Naive B cell (primary cell): ENCODE measurements at places on chromosomes 13 and 19.

DNA sequence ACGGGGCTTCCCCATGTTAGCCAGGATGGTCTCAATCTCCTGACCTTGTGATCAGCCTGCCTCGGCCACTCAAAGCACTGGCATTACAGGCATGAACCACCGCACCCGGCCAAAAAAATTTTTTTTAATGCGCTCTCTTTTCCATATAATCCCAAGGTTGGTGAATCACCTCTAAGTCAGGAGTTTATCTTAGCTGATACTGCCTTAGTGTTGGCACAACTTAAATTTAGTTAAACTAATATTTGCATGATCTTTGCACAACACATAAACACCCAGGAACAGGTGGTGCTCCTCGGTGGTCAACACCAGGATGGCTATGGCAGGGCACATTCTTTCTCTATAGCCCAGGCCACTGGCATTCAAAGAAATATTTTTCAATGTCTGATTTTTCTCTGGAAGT is 24.1 kb upstream of the PSG7 start:
- no peak for DNase-seq

- no peak for DNase-seq
Observed at GRCh38 chr13:99829593-99830239, 141.9 kb downstream of the ZIC5 start.

- DNase-seq, result no peak
Observed at GRCh38 chr19:35991731-35992450, 3.1 kb upstream of the SDHAF1 start.

- no peak for DNase-seq
Observed at GRCh38 chr19:50893047-50893736, 18.0 kb downstream of the KLK4 start.

- no peak for DNase-seq
Observed at GRCh38 chr19:53892301-53892980, 10.4 kb downstream of the PRKCG start.

- DNase-seq, result no peak
Observed at GRCh38 chr19:32029235-32029634, 316.2 kb upstream of the ZNF507 start.

- no peak for DNase-seq
Observed at GRCh38 chr13:45748941-45749759, 47.0 kb downstream of the CBY2 start.

GRCh38 chr19:12801466-12802266 is at the start of the genes PRDX2 and THSD8:
TSS of gene PRDX2 (minus strand) at chr19:12801800. CDS start at chr19:12801261, 539 bp downstream.
TSS of gene THSD8 (plus strand) at chr19:12802069. CDS start at chr19:12802072, 3 bp downstream.
- peak; percentile 63 for DNase-seq

DNA sequence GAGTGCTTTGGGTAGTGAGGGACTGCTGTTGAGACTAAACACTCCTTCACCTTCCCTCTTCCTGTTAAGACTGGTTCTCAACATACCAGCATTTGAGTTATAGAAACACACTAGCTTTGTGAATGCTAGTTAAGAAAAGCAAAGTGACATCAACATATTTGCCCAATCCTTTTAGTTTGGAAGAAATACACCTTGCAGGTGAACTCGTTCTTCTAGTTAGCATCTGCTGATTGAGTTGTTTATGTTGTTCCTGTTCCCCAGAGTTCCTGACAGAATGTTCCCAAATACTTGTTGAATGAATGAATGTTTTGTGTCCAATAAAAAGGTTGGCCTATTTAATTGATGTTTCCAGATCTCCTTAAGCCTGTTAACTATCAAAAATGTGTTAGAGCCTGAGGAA is 7.1 kb downstream of the LMO7 start:
- DNase-seq, result no peak

GRCh38 chr19:15265850-15266248 is 33.6 kb upstream of the EPHX3 start:
- no peak for DNase-seq

GRCh38 chr13:75357576-75358289 is 124.2 kb downstream of the TBC1D4 start:
- peak; percentile 16 for DNase-seq

GRCh38 chr13:90594681-90595080 is 752.8 kb upstream of the MIR17HG start:
- no peak for DNase-seq

DNA sequence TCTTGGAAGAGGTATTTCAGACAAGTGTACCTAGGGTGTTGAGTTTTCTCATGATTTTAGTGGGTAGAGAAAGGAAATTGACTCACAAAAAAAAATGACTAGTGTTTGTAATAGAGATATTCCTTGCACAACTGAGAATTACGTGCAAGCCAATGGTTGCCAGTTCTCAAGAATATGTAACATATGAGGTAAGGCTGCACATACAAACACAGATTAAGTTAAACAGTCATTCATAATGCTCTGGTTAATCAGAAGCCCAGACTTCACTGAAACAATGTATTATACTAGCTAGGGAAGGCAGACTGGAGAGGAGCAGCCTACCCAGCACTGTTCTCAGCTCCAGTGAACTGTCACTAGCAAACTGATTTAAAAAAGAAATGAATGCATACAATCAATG is 418.3 kb downstream of the DIAPH3 start:
- no peak for DNase-seq

GRCh38 chr13:107765724-107766401 is 449.5 kb downstream of the LIG4 start:
- no peak for DNase-seq

DNA sequence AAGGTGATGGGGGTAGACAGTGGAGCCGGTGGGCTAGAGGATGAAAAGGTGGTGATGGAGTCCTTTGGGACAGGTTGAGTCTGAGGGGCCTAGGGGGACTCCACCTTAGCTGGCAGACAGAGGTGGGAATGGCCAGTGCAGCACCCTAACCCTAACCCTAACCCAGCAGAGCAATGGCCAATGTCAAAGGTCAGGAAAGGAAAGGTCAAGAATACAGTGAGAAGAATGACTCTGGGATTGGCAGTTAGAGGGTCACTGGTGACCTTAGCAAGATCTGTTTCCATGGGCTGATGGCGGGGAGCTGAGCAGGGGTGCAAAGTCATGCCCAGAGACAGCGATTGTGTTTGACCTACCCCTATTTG is 16.6 kb downstream of the GNA15 start:
- DNase-seq, result no peak

GRCh38 chr13:33351319-33351718 is 65.8 kb upstream of the STARD13 start:
- DNase-seq, result no peak

DNA sequence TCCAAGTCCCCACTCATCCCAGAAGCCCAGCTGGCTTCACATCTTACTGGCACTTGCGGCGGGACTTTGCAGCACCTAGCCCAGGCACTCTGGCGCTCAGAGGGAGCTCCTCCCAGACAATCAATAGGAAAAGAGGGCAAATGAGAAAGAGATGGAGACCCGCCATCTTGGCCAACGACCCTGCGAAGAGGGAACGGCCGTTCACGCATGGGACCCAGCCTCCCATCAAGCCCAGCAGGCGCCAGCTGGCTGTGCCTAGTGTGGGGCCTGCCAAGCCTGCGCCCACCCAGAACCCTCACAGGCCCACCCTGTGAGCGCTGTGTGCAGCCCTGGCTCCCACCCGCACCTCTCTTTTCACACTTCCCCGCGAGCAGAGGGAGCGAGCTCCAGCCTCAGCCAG is 317.8 kb upstream of the SPRY2 start:
- no peak for DNase-seq

DNA sequence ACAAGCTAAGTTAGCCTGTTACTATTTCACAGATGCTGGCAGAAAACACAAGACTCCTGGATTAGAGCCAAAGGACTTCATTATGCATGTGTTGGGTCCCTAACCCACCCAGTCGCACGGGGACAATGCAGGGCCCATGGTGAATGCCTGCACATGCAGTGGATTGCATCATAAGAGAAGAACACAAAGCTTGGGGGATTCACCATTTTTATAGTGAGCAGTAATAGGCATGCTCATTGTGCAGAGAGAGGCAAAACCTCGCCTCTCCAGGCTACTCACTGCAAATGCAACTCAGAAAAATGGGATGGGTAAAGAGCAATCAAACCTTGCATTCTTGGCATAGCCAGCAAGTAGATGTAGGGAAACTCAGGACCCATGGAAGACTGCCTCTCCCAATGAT is 115.8 kb downstream of the DIAPH3 start:
- no peak for DNase-seq

- no peak for DNase-seq
Observed at GRCh38 chr13:98658131-98658530, 81.2 kb upstream of the STK24 start.

DNA sequence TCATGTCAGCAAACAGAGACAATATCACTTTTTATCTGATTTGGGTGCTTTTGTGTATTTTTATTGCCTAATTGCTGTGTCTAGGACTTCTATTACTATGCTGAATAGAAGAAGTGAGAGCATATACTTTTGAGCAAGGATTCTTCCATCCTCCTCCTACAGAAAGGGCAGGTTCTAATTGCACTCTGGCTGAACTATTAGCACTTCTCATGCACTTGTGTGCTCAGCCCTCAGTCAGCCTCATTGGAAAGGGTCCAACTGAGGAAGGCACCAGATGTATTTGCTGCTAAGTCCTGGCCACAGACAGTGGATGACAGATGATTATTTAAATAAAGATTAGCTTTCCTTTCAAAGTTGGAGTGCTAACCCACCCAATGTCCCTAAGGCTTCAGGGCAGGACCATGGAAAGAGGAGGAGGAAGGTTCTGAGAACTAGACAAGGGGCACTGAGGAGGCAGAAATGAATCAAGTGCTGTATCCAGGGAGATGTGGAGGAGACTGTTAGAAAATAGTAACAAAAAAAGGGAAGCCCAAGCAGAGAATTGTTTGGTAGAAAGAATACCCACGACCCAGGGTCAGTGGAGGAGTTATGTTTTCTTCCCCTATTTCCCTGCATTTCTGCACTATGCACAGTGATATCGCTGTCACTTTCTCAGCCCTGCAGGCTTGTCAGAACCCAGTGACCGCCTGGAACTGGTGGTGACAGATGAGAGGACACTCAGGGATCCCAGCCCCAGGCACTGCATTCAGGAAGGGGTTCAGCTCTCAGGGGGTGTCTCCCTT is 8.0 kb downstream of the LILRB4 start:
- no peak for DNase-seq

- DNase-seq, result no peak
Observed at GRCh38 chr19:10740798-10741197, 22.9 kb downstream of the DNM2 start.

DNA sequence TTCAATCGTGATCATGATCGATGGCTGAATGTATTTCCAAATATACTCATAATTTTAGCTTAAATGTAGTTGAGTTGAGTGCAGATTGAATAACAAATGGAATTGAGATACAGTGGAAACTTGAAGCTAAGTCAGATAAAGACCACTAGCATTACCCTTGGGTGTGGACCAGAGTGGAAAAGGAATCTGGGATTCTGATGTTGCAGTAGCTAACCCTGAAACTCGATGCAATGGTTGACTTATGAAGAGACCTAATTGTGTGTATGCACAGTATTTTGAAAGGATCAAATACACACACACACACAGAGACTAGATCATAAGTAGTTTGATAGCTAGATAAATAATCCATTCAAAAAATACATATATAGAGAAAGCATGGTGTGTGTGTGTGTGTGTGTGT is 135.8 kb downstream of the RXFP2 start:
- DNase-seq, result no peak

DNA sequence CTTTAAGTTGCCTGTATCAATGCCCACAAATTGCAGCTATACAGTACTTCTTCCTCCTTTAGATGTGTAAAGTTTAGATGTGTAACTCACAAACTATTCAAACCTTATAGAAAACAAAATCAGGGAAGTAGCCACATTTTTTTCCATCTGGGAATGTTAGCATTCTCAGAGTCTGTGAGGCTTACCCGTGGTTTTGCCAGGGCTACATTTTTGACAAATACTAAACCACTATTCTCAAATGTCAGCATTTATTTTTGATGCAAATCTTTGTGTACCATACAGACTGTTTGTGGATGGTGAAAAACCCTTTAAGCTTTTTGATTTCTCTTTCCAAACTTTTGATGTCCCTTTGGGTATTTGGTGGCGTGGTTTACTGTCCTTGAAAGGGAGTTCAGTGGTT is 216.4 kb downstream of the POSTN start:
- no peak for DNase-seq

DNA sequence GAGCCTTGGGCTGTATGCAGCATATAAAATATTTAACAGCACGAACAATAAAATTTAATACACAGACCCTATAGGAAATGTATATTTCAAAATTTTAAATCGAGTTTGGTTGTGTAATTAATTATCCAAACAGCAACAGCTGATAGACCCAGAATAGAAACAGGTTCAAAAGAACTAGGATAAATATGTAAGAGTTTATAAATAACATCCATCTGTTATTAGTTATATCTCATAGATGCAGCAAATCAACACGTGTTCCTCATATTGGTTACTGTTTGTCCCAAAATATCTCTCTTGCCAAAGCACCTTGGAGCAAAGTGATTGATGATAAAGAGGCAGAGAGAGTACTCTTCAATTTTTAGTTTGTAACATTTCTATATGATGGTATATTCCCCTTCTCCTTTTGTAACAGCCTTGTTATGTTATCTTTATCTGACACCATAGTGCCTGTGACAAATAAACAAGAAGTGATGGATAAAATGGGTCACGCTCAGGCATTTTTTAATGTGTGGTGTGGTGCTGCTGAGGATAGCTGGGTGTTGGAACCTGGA is 260.6 kb upstream of the NBEA start:
- DNase-seq, result no peak

GRCh38 chr19:49231804-49232203 is 74.2 kb downstream of the TRPM4 start:
- DNase-seq, result no peak

GRCh38 chr19:57664269-57665127 is 4.2 kb upstream of the ZSCAN4 start:
- DNase-seq, result peak; percentile 11

DNA sequence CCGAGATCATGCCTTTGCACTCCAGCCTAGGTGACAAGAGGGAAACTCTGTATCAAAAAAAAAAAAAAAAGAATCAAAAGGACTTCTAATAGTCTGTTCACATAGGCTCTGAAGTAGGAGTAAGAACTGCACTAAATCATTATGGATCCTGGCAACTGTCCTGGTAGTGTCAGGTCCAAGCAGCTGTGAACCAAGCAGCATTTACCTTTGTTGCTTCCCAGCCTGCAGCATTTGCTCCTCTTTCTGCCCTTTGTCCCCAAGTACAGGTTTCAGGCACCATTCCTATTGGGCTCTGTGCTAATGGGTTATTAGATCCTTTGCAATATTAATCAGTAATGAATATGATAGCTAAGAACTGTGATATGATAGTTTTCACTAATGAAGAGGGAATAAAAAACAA is 77.4 kb upstream of the NBEA start:
- no peak for DNase-seq

DNA sequence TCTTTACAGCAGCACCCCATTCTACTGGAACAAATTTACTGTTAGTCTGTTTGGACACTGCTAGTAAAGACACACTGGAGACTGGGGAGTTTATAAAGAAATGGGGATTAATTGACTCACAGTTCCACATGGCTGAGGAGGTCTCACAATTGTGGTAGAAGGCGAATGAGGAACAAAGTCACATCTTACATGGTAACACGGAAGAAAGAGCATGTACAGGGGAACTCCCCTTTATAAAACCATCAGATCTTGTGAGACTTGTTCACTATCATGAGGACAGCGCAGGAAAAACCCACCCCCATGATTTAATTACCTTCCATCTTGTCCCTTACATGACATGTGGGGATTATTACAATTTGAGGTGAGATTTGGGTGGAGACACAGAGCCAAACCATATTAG is 1204.2 kb downstream of the SLITRK1 start:
- DNase-seq, result no peak
